ENCODE measurements at places on chromosomes 13 and 19.
A peak's percentile ranks its signal among the peaks of the same experiment; 100 is the strongest.

DNA sequence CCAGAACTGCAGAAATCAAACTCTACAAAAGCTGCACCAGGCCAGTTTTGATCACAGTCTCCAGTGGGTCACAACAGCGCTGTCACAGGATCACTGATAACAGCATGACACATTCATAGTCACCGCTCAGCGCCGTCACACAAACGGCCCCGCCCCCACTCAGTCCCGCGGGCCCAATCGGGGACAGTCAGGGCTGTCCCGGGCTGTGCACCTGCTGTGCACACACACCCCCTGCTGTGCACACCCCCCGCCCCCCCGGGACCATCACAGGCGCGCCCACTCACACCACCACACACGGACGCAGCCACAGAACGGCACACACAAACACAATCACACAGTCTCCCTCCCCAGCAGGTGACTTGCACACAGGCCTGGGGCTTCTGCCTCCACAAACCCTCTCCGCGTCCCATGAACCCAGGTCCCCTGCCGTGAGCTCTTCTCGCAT lies 435 bp upstream of the ZNF382 start:
- DNase-seq: peak; percentile 64

- DNase-seq: no peak
Measured at GRCh38 chr19:55676383-55676782, 1.4 kb downstream of the EPN1 start.

- DNase-seq: no peak
Measured at GRCh38 chr13:63050287-63050686, 1634.6 kb upstream of the PCDH20 start.

DNA sequence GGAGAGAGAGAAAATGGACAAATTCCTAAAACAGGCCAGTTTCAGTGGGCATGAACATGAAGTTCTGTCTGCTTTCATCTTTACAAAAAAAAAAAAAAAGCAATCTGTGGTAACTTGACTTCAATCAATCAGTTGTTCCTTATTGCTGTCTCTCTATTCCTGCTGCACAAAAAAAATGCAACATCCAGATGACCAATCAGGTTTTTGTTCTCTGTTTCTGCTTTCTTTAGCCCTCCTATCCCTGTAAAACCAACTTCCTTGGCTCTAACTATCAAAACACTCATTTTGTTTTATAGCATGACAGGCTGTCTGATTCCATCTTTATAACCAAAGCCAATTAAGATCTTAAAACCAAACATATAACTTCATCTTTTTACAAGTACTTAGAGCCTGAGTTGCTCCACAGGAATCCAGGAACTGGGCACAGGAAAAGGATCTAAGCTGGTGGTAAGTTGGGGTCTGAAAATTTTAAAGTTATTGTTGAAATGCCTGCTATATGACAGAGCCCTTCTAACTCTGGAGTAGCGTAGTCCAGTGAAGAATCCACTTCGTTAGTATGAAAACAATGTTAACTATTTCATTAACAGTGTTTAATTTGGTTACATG lies at the start of gene FPR3:
TSS of gene FPR3 (plus strand) at position 273 of the 606 bp plus-strand sequence. CDS start 28,592 bp downstream, outside the sequence.
- DNase-seq: no peak

- DNase-seq: no peak
Measured at GRCh38 chr19:15722956-15723355, 4.9 kb upstream of the OR10H2 start.

GRCh38 chr13:89267734-89268133 lies 1596.6 kb downstream of the SLITRK5 start:
- DNase-seq: no peak

DNA sequence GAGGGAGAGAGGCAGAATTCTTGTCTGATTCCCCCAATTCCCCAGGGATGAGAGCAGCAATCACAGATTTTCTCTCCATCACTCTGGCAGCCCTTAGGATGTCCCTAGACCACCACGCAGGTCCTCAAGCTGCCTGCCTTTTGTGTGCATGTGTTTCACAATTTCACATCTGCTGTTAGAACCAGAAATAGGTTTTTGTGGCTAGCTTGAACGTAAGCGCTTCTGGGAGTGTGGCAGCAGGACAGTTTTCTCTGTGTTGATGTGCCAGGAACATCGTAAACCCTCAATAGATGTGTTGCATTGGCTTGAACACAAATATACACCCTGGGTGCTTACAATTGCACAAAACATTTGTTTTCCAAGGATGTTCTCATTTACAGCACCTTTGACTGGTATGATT lies 78.8 kb upstream of the TMTC4 start:
- no peak for DNase-seq

- no peak for DNase-seq
Measured at GRCh38 chr13:102233566-102234208, 168.2 kb downstream of the FGF14 start.

GRCh38 chr13:48720621-48721020 lies 66.9 kb downstream of the CYSLTR2 start:
- DNase-seq: no peak

DNA sequence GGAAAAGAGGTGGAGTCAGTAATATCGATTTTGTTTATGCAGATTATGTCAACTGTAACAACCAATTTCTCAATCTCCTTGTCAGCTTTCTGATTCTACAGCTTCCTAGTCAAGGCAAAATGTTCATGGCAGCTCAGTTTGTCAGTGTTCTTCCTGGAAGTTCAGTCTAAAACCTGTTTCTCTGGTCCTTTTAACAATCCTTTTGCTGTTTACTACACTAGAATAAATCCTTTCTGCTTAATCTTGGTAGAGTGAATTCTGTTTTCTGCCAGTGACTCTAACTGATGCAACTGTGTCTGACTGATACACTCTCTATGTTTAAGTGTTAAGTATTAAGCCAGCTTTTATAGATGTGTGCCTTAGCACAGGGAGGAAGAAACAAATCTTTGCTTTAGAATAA lies 516.9 kb upstream of the KLF12 start:
- DNase-seq: no peak

DNA sequence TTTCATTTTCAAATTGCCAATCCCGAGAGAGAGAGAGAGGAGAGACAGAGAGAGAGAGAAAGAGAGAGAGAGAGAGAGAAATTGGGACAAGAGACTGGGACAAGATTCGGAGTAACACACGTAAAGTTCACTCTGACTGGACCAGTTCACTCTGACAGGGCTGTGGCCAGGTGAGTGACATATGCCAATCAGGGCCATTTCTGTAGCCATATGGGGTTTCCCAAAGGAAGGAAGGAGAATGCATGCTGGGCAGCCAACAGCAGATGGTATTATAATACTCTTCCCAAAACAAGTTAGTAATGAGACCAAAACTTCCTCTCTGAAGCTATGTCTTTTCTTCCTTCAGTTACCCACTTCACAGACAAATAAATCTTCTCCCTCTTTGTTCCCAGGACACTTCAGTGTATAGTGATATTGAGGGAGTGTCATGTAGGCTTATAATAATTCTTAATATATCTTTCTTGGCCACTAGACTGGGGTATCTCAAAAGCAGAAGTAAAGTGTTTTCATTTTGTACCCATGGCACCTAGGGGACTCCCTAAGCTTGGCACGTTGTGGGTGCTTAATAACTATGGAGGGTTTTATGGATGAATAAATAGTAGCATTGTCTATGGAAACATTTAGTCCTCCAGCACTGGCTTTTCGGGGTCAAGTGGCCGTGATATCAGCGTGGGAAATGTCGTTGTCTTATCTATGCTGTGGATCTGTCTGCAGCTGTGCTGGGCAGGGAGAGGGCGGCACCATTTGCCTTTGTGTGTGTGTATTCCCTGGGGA lies 51.6 kb downstream of the SERP2 start:
- DNase-seq: no peak

DNA sequence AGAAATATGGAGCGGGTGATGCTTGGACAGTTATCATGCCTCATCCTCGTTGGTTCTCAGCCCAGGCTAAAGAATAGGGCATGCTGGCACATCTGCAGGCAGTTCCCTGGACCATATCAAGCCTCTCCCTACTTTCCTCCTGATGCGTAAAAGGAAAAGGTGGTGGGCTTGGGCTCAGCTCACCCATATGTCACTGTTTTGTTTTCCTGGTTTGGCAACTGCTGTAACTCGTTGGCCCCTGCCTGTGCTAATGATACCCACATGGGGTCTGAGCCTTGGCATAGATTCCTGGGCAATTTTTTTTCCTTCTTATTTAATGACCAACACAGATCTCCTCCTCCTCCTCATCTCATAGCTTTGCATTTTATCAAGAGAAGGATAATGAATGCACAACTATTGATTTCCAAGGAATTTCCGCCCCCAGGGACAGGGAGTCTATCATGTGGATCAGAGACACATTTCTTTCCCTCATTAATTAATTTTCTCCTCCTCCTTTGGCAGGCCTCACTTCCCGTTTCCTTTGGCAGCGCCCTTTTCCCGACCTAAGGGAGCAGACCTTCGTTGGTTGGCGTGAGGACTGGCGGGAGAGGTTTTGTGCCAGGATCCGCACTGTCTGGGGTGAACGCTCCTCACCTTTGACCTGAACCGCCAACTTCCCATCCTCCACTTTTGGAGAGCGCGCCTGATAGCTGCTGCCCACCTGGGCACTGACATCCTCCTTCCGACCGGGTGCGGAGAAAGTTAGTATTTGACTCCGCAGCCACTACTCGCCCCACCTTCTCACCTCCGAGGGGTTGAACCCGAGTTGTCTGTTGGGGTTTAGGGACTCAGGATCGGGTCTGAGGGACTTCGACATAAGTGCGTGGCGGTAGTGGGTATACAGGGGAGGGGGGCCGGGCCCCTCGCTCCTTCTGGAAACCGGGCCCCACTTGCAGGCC lies 3.4 kb upstream of the POU4F1 start:
- no peak for DNase-seq

DNA sequence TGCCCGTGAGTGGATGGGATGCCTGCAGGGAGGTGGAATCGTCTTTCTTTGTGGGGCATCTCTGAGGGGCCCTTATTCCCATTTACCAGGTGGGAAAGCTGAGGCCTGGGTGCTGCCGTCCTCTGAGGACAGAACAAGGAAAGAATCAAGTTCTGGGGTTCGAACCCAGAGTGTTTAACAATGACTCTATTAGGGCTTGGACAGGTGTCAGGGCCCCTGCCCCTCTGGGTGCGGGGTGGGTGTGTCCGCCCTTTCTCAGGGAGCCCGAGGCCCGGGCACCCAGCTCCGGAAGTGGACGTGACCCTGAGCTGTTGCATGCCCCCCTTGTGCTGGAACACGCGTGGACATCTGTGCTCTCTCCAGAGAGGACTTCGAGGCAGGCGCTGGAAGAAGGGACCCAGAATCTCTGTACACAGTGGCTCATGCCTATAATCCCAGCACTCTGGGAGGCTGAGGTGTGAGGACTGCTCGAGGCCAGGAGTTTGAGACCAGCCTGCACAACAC lies 10.8 kb downstream of the NDUFA11 start:
- no peak for DNase-seq

DNA sequence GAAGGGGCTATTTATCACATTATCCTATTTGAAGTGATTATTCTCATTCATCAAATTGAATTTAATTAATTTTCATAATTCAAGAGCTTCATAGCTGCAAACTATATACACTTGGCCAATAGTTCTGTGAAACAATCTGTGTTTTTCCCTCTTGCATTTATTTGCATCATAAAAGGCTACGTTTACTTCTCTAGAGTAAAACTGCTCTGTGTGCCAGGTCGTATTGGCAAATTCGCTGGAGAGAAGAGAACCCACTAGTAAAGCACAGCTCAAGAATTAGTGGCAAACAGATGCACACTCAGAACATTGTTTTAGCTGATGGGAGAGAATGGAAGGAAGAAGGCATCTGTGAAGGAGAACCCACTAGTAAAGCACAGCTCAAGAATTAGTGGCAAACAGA lies 81.8 kb downstream of the CYSLTR2 start:
- no peak for DNase-seq

DNA sequence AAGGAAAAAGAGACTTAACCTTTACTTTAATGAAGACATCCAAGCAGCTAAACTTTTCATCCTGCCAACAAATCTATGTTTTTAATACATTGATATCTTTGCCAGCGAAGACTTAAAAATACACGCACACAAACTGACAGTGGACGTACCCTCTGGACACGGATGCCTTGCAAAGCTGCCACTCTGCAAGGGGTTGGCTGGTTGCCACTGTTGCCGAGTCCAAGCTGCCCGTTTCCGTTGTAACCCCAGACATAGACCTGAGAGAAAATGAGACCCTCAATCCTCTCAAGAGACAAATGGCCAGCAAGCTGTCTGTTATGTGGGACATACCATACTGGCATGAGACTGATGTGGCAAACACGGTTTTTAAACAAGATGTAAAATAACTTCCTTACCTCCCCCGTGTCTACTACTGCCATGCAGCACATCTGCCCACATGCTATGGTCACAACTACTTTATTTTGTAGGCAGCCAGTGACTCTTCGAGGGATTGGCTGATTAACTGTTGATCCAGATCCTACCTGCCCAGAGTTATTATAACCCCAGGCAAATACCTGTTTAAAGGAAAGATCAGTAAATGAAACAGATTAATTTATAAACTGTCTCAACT lies 21.2 kb downstream of the RCBTB2 start:
- DNase-seq: no peak

- no peak for DNase-seq
Measured at GRCh38 chr13:106349080-106349931, 186.2 kb downstream of the EFNB2 start.

GRCh38 chr19:8085598-8086408 lies 33.2 kb downstream of the CCL25 start:
- no peak for DNase-seq

All from stimulated activated CD8-positive, alpha-beta memory T cell treated with anti-CD3 and anti-CD28 coated beads, Interleukin-7, amount 100 ng/mL, for 48 hours (primary cell).